Eye (tissue), 1 donor: ENCODE measurements at places on chromosomes 11 and 22.

DNA sequence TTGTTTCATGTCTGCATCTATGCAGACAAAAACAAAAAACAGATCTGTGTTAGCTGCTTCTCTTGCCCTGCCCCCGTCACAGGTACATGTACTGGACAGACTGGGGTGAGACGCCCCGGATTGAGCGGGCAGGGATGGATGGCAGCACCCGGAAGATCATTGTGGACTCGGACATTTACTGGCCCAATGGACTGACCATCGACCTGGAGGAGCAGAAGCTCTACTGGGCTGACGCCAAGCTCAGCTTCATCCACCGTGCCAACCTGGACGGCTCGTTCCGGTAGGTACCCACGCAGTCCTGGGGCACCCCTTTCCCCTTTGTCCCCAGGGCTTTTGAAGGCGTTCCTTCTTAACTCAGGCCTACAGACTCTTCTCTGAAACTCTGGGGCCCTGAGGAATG is 45.2 kb downstream of the LRP5 start:
- DNase-seq = no peak

- no peak for DNase-seq
Measured at GRCh38 chr11:134711588-134711987, 299.5 kb upstream of the B3GAT1 start.

GRCh38 chr11:17798253-17798652 is 63.7 kb downstream of the KCNC1 start:
- no peak for DNase-seq

- no peak for DNase-seq
Measured at GRCh38 chr22:43482318-43482625, 70.5 kb downstream of the MPPED1 start.

DNA sequence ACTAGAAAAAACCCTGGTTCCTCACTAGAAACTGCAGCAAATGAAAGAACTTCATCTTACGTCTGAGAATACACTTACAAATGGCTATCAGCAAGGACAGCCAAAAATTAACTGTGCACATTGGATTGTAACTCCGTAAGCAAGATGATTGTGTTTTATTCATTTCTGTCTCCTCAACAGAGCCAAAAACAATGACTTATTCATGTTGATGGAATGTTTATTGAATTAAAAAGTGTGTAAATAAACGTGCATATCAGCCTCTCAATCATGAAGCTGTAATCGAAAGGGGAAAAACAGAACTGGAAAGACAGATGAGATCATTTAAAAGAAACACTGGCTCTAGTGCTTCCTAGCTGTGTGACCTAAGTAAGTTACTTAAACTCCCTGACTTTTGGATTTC is 307.5 kb upstream of the ZC3H12C start:
- DNase-seq = peak; percentile 9

GRCh38 chr11:85052636-85053035 is 574.5 kb downstream of the DLG2 start:
- no peak for DNase-seq

GRCh38 chr11:123429913-123430720 is at the start of gene GRAMD1B:
TSS of gene GRAMD1B (plus strand) at chr11:123430269. CDS start at chr11:123430793, 524 bp downstream.
- peak; percentile 93 for DNase-seq
